Tibial nerve (tissue), 4 donors: ENCODE measurements at places on chromosomes 13 and 19. TPM values are rescaled to one million over a fixed set of nuclear protein-coding genes. Genes with fewer than 3 reads are reported as not detected.
A peak's percentile ranks its signal among the peaks of the same experiment; 100 is the strongest.

GRCh38 chr13:25778808-25779305, 273.0 kb downstream of the SHISA2 start:
- no peaks in the 10 kb centered on the region for H3K36me3 ChIP-seq
- H3K4me3 ChIP-seq = no peak overlapping the region
- H3K4me1 ChIP-seq = no peaks in the 10 kb centered on the region
- no peak for DNase-seq

DNA sequence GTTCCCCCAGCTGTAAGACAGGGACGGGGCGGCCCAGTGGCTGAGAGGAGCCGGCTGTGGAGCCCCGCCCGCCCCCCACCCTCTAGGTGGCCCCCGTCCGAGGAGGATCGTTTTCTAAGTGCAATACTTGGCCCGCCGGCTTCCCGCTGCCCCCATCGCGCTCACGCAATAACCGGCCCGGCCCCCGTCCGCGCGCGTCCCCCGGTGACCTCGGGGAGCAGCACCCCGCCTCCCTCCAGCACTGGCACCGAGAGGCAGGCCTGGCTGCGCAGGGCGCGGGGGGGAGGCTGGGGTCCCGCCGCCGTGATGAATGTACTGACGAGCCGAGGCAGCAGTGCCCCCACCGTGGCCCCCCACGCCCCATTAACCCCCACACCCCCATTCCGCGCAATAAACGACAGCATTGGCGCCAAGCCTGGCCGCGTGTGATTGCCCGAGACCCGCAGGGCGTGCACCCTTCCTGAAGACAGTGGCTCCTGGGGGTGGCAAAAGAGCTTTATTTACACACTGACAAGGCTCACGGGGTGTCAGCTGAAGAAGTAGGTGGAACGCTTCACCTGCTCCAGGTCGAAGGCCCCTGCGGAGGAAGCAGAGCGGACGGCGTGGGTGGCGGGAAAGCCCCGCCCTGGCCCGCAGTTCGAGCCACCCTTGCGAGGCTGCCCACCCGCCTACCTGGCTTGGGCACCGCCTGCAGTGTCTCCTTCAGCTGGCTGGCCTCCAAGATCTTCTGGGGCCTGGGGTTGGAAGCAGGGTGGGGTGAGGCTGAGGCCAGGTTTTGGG, 16.4 kb downstream of the POLRMT start:
- no peaks in the 10 kb centered on the region for H3K27me3 ChIP-seq
- H3K4me3 ChIP-seq = no peak overlapping the region
- peaks cover 23% of the 10 kb centered on the region for H3K36me3 ChIP-seq
- no peak overlapping the region for H3K27ac ChIP-seq
- no peaks in the 10 kb centered on the region for H3K4me1 ChIP-seq

- no peak overlapping the region for H3K27ac ChIP-seq
- H3K36me3 ChIP-seq = no peaks in the 10 kb centered on the region
Observed at GRCh38 chr19:28530406-28531035, 682.4 kb downstream of the UQCRFS1 start.

The EXOC3L2 gene
- total RNA-seq = 2.0 TPM

DNA sequence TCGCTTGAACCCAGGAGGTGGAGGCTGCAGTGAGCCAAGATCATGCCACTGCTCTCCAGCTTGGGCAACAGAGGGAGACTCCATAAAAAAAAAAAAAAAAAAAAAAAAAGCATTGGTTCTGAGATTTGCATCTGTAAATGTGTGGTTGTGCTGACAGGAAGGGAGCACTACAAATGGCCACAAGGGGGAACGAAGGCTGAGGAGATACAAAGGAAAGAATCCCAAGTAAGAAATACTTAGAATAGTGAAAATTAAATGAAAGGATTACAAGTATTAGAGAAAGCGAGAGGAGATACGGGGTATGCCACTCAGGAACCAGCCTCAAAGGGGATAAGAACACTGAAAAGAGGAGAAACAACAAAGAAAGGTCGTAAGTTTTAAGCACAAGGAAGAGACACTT, 284.9 kb downstream of the KLF12 start:
- H3K36me3 ChIP-seq = peaks cover 10% of the 10 kb centered on the region
- H3K27me3 ChIP-seq = no peaks in the 10 kb centered on the region
- no peak overlapping the region for H3K4me3 ChIP-seq
- DNase-seq = no peak

GRCh38 chr19:37928527-37929286, 21.7 kb downstream of the SIPA1L3 start:
- H3K27me3 ChIP-seq = no peaks in the 10 kb centered on the region
- no peak overlapping the region for H3K27ac ChIP-seq
- H3K4me1 ChIP-seq = peaks cover 18% of the 10 kb centered on the region
- H3K4me3 ChIP-seq = no peak overlapping the region
- DNase-seq = no peak
- no peaks in the 10 kb centered on the region for H3K36me3 ChIP-seq

DNA sequence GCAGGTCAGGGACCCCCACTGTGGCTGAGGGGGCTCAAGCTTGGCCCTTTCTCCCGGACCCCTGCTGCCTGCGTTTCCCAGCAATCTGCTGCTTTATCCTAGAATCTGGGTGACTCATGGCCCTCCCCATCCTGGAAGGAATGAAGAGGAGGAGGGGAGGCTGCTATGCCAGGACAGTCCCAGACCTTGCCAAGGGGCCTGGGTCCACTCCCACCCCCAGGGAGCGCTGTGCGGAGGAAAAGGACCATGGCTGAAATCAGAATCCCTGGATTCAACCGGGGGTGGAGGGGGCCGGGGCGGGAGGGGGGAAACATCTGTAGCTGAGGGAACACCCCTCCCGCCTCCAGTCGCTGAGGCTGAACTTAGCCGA, 20.5 kb downstream of the ZNF114 start:
- peaks cover 7% of the 10 kb centered on the region for H3K27me3 ChIP-seq
- no peak overlapping the region for H3K4me3 ChIP-seq
- no peaks in the 10 kb centered on the region for H3K36me3 ChIP-seq
- no peak for DNase-seq

DNA sequence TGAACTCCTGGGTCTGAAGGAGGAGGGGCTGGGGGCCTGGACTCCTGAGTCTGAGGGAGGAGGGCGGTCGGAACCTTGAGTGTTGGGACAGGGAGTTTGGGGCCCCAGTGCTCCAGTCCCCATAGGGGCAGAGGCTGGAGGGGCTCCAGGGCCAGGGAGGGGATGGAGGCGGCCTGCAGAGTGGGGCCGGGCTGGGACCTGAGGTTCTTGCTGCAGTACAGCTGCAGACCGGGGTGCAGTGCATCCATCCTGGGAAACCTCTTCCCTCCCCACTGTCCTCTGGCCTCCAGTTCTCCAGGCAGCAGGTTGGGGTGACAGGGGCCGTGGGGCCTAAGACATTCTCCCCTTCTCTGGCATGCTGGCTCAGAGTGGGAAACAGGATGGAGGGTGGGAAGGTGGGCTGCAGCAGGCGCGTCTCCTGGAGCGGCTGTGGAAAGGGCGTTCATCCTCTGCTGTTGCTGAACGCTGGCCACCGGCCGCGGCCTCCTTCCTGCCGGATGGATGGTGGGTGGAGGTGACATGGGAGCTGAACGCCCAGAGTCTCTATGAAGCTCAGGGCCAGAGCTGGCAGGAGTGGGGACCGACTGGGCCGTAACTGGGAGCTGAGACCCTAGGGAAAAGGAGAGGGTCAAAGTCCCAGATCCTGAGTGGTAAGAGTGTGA, 1.6 kb downstream of the BRSK1 start:
- peaks cover 4% of the 10 kb centered on the region for H3K27me3 ChIP-seq
- H3K4me3 ChIP-seq = no peak overlapping the region
- no peak for DNase-seq

DNA sequence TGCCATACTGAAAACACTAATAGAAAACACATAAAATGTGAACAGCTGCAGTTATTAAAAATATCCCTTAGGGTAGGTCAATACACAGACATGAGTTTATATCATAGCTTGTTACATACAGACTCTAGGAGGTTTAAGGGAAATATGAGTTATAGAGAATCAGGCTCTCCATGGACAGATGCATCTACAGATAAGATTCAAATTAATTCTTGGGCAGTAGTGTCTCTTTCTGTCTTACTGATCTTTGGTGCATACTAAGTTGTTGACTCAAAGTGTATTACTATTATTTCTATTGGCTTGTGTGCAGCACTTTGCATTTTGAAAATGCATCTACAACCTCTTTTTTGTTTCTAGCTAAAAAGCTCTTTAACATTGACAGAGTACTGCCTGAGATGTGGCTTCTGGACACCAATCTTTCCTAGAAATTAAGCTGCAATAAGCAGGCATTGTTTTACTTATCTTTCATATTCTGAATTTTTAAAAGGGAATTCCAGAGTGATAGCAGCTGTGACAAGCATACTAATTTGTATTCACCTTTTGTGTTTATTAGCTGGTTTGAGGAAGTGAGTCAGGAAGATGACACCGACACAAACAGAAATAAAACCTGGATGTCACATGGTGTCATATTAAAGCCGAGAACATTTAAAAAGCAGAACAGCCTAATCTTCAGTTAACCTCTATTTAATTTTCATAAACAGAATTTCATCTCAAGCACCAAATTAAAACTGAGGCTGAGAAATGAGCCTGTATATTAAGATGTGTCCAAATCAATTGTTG, 399.0 kb downstream of the PCDH9 start:
- no peak for DNase-seq
- H3K4me3 ChIP-seq = no peak overlapping the region
- no peaks in the 10 kb centered on the region for H3K36me3 ChIP-seq
- H3K4me1 ChIP-seq = no peaks in the 10 kb centered on the region

GRCh38 chr19:2247433-2248101, 1.6 kb upstream of the AMH start:
- H3K27ac ChIP-seq = no peak overlapping the region
- H3K27me3 ChIP-seq = no peaks in the 10 kb centered on the region
- peaks cover 49% of the 10 kb centered on the region for H3K4me1 ChIP-seq
- no peak for DNase-seq
- H3K36me3 ChIP-seq = peaks cover 39% of the 10 kb centered on the region
- no peak overlapping the region for H3K4me3 ChIP-seq

The SULT2B1 gene
- total RNA-seq = not detected

The SHD gene
- not detected for total RNA-seq

- no peaks in the 10 kb centered on the region for H3K4me1 ChIP-seq
- no peak for DNase-seq
- H3K36me3 ChIP-seq = peaks cover 79% of the 10 kb centered on the region
- no peak overlapping the region for H3K4me3 ChIP-seq
- H3K27ac ChIP-seq = no peak overlapping the region
Observed at GRCh38 chr19:50269653-50270052, 59.5 kb downstream of the KCNC3 start.

DNA sequence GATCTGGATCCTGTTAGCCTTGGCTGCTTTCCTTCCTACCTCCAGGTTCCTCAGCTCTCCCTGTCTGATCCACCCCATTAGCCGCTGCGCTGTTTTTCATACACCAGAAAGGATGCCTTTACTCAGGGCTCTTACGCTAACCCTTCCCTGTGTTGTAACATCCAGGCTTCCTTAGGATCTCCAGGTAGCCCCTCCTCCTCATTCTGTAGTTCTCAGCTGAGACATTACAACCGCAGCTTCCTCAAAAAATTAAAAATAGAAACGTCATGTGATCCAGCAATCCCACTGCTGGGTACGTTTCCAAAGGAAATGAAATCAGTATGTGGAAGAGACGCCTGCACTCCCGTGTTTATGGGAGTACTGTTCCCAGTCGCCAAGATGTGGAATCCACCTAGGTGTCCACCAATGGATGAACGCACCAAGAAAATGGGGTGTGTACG, 18.4 kb upstream of the MYADM start:
- no peak for DNase-seq
- H3K4me1 ChIP-seq = no peaks in the 10 kb centered on the region
- no peak overlapping the region for H3K27ac ChIP-seq
- H3K36me3 ChIP-seq = no peaks in the 10 kb centered on the region

The PLEKHA4 gene
- 237 TPM for total RNA-seq

- no peaks in the 10 kb centered on the region for H3K36me3 ChIP-seq
- H3K4me1 ChIP-seq = no peaks in the 10 kb centered on the region
- no peaks in the 10 kb centered on the region for H3K27me3 ChIP-seq
- peak overlapping the region; percentile 96 for H3K4me3 ChIP-seq
- DNase-seq = no peak
- H3K27ac ChIP-seq = peak overlapping the region; percentile 51
Observed at GRCh38 chr19:45179072-45179891, 698 bp downstream of the BLOC1S3 start.

The KIR3DL1 gene
- not detected for total RNA-seq

DNA sequence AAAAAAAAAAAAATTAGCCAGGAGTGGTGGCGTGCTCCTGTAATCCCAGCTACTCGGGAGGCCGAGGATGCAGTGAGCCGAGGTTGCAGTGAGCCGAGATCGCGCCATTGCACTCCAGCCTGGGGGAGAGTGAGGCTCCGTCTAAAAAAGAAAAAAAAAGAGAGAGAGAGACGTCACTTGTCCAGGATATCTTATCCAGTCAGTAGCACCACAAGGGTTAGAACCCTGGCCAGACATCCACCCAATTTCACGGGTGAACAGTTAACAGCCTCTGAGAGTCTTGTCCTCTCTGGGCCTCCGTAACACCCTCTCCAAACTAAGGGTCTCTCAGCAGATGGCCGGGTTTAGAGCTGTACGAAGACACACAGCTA, 917 bp upstream of the CLPTM1 start:
- H3K4me3 ChIP-seq = peak overlapping the region; percentile 100
- peak overlapping the region; percentile 93 for H3K27ac ChIP-seq
- DNase-seq = no peak
- H3K4me1 ChIP-seq = no peaks in the 10 kb centered on the region
- no peaks in the 10 kb centered on the region for H3K36me3 ChIP-seq

The KRTDAP gene
- not detected for total RNA-seq

The NCAN gene
- not detected for total RNA-seq

GRCh38 chr13:43676320-43676719, 110.5 kb downstream of the ENOX1 start:
- no peak for DNase-seq
- no peaks in the 10 kb centered on the region for H3K36me3 ChIP-seq

The LYPD4 gene
- total RNA-seq = not detected

- peak overlapping the region; percentile 81 for H3K27ac ChIP-seq
- no peak overlapping the region for H3K4me3 ChIP-seq
- no peaks in the 10 kb centered on the region for H3K27me3 ChIP-seq
- peaks cover 5% of the 10 kb centered on the region for H3K4me1 ChIP-seq
Observed at GRCh38 chr19:3459089-3459881, 21.0 kb downstream of the SMIM24 start.

The CYP2A6 gene
- not detected for total RNA-seq

DNA sequence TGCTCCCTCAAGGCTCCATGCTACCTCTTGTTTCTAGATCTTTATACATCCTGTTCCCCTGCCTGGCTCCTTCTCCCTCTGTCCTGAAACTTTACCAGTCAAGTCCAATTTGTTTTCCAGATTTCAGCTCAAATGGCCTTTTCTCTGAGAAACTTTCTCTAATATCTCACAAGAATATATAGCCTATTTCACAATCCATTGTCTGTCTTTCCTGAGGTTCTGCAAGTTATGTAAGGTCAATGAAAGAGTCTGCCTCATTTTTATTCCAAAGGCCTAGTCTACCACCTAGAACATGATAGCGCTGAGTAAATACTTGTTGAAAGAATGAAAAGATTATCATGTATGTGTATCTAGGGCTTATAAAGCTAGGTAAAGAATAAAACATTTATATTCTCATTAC, 348.8 kb downstream of the SPRY2 start:
- H3K36me3 ChIP-seq = no peaks in the 10 kb centered on the region
- no peak overlapping the region for H3K4me3 ChIP-seq
- H3K27me3 ChIP-seq = no peaks in the 10 kb centered on the region
- DNase-seq = no peak
